Naive B cell (primary cell): ENCODE measurements at places on chromosomes 12 and 14.

- DNase-seq: no peak
Observed at GRCh38 chr14:50469982-50470381, 62.4 kb downstream of the MAP4K5 start.

- no peak for DNase-seq
Observed at GRCh38 chr12:131736446-131737149, 25.7 kb downstream of the SFSWAP start.

- no peak for DNase-seq
Observed at GRCh38 chr12:69151254-69151764, 88.1 kb upstream of the CPSF6 start.

GRCh38 chr14:37816743-37817295 is 221.4 kb downstream of the TTC6 start:
- DNase-seq: no peak

DNA sequence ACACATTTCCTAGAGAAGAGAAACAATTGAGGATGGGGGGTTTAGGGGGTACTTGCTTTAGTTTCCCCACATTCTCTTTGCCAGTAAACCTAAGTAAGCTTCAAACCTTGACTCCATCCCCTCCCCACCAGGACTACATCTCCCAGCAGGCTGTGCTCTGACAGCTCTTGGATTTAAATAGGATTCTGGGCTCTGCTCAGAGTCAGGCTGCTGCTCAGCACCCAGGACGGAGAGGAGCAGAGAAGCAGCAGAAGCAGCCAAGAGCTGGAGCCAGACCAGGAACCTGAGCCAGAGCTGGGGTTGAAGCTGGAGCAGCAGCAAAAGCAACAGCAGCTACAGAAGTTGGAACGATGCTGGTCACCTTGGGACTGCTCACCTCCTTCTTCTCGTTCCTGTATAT is 20.6 kb downstream of the RDH12 start:
- no peak for DNase-seq

GRCh38 chr12:93153321-93153720 is 224.2 kb upstream of the EEA1 start:
- no peak for DNase-seq

- no peak for DNase-seq
Observed at GRCh38 chr14:23425169-23425568, 10.3 kb downstream of the MYH7 start.

DNA sequence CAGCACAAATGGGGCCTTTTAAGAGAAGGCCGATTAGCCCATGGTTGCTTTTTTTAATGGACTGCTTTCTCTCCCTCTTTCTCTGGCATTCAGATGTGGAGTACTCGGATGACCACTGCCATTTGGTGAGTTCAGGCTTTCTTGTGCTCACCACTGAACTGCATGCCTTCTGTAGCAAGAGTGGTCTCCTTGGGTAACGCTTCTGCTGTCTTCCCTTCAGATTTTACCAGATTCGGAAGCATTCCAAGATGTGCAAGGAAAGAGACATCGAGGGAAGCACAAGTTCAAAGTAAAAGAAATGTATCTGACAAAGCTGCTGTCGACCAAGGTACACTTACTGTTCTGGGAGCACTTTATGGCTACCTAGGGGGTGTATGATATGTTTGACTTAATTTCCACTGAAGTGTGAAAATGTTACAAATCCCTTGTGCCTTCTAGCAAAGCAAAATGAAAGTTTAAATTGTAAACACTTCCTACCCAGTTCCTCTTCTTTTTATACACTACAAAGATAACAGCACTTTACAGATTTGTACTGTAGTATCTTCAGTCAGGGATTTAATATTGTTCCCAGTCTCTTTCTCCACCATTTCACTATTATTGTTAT is 148.8 kb downstream of the PLXNC1 start:
- peak; percentile 52 for DNase-seq

- DNase-seq: no peak
Observed at GRCh38 chr14:25944020-25944419, 653.8 kb downstream of the NOVA1 start.

DNA sequence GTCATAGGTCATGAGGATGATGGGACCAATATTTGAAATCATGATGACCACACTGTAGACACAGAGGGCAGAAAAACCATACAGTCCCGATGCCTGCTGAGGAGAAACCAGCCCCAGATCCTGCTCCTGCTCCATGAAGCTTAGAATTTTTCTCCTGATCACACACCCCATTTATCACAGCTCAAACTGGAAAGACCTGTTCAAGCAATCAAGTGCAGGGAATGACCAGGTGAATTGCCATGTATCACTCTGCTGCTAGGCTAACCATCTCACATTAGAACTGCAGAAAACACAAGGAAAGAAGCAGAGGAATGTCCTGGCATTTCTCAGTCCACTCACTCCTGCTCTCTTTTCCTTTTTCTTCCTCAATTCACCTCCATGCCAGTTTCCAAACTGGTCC is 18.1 kb downstream of the MANSC1 start:
- DNase-seq: no peak

DNA sequence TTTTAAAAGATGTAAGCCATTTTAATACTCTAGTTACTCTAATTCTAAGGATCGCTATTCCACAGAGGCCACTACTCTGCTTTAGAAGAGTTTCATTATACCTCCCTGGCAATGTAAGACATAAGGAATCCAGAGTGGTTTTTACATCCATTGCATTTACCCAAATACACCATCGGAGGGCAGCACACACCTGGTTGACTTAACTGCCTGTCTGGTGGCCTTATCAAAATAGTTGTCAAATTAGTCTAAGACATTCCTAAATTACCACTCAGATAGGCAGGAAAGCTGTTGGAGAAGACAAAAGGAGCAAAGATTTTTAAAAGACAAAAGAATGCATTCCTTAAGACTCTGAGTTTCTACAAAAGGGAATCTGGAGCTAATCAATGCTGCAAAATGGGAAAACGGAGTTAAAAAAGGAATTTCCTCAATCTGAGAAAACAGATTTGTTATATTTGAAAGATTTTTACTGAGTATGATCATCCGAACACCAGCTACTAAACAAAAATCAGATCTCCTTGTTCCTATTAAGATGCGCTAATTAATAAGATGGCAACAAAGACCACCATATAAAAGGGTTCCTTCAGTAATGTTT is 33.8 kb upstream of the FGD4 start:
- peak; percentile 25 for DNase-seq
